ENCODE measurements at places on chromosomes 3 and 15.

GRCh38 chr3:195612075-195612800 lies 28.5 kb upstream of the APOD start:
- no peak for DNase-seq

GRCh38 chr3:46724424-46724823 lies 6.8 kb upstream of the PRSS50 start:
- no peak for DNase-seq

DNA sequence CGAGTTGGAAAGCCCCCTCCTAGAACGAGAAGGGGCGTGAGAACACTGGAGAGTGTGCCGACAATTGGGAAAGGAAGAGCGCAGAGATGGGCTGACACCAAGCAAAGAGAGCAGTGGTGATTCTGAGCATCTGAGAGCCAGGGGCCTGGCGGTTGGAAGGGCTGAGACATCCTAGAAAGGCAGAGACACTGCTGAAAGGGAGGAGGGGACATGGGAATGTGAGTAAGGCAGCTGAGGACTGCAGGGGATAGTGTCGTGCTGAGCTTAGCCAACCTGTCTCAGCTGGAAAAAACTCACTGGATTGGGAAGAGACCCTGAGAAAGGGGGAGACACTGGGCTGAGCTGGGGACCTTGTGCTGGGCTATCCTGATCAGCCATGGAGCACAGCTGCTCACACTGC lies 58.1 kb upstream of the SLC6A6 start:
- no peak for DNase-seq

DNA sequence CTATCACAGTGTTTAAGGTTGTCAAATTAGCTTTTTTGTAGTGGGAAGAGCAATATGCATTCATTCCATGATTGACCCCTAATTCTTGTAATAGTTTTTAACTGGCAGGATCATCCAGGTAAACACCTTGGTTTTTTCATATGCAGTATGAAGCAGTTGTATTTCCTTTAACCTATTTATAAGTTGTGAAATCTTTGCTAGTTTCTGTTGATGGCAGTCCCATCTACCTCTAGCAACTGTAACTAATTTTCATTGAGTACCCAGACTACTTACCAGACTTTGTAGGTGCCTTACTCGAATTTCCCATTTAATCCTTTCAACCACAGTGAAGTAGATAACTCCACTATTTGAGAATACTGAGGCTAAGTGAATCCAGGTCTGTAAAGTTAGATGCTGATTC lies 6.1 kb downstream of the FXR1 start:
- no peak for DNase-seq

DNA sequence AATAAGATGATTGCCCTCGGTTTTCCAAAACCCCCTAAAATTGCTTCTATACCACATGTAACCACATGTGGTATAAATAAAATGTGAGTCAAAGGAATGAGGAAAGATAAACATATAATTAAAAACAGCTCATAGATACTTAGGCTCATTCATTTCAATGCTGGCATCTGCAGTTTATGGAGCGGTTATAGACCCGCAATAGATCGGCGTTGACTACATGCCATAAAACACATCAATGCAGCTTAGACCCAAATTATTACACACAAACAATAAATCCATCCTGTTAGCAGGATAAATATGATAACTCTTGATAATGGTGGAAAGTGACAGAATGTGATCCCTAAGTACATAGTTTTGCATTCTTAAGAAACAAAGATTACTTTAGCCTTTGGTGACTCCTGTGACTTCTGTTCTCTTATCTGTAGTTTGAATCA lies 143.7 kb downstream of the NR2F2 start:
- DNase-seq, result no peak

GRCh38 chr3:39601241-39601640 lies 133.8 kb downstream of the MOBP start:
- no peak for DNase-seq

DNA sequence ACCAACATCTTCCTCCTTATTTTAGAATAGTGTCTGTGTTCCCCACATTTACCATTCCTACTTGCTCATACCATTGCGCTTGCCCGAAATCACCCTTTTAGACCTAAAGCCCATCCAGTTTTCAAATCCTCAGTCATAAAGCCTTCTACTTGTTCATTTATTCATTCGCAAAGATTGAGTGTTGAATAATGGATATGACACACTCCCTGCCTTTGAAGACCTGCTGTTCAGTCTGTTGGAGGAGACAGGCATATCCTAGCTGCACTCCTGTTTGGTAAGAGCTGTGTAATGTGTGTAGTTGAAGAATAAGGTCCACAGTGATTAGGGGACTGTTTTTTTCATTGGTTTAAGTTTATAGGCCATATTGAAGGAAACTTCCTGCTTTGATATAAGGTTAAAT lies 1.7 kb downstream of the CNOT10 start:
- DNase-seq, result no peak

Data from retina (tissue), 1 donor.